Endothelial cell of umbilical vein (primary cell): ENCODE measurements at places on chromosomes 2 and 18. TPM values are rescaled to one million over a fixed set of nuclear protein-coding genes. Genes with fewer than 3 reads are reported as not detected.

DNA sequence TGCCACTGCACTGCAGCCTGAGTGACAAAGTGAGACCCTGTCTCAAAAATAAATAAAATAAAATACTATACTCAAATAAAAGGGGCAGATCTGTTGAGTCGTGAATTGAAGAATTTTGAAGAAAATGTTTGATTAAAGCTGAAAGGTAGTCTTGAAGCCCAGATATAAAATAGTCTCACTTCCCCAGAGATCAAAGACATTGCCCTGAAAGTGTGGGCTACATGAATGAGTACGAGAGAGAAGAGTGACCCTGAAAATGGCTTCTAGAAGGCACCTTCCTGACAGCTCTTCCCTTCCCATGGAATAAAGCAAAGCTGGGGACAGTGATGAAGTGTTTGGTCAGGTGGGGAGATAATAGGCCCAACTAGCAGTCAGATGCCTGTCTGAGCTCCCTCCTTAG lies 13.8 kb upstream of the FZD5 start:
- no peak for DNase-seq

DNA sequence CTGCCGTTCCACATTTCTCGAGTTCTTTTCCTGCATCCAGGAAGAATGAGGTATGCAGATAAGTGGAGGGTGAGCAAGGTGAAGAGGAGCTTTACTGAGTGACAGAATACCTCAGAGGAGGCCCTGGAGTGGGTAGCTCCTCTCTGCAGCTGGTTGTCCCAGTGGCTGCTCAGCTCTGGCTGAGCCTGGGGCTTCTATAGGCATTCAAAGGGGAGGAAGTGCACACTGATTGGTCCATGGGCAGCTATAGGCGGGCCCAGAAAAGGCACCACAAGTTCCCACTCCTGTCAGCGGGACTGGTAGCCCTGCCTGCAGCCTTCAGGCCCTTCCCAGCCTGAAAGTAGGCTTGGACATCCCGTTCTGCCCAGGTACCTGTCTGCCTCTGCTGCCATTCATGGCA lies 94.7 kb downstream of the DOK6 start:
- no peak for DNase-seq

GRCh38 chr2:95225658-95226057 lies 18.3 kb downstream of the ZNF892 start:
- no peak for DNase-seq

- no peak for DNase-seq
Observed at GRCh38 chr2:10521356-10522169, 73.4 kb upstream of the ODC1 start.

- no peak for DNase-seq
Observed at GRCh38 chr2:19120941-19121750, 237.3 kb downstream of the OSR1 start.

The HOXD1 gene
- total RNA-seq = 10.4 and 14.1 TPM in 2 replicates

DNA sequence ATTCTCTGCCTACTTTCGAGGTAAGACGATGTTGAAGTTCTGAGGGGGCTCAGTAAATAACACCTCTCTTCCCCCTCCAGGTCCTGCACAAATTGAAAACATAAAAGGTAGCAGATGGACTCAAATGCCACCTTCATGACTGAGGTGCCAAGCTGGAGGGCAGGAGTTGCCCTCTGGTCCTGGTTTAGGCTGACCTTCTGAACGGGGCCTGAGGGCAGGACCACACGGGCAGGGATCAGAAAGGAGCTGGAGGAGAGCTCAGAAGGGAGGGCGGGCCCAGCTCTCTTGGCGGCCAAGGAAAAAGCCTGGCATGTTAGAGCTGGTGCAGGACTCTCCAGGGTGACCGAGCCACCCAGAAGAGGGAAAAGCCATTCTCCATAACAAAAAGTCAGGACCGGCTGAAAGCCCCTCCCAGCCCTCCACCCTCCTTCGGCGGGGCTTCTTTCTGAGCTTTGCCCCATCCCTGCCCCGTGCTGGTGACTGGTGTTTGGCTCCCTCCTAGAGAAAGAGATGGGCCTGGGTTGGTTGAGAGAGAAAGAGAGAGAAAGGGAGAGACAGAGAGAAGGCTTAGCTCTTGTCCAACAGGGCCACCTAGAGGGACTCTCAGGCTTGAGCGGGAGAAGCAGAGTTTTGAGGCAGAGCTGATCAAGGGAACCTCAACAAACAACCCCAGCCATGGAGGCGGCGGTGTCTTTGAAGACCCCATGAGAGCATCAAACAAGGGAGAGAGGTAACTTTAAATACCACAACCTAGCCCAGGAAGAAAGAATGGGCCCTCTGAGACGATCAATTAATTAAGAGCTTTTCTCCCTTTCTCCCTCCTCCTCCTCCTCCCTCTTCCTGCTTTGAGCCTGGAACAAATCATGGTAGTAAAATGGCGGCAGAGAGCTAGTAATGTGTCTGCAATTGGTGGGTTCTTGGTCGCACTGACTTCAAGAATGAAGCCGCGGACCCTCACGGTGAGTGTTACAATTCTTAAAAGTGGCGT lies 50.8 kb downstream of the WIPF1 start:
- peak; percentile 17 for DNase-seq

The RBBP8 gene
- total RNA-seq = 13.5 and 15.4 TPM in 2 replicates

GRCh38 chr18:79578396-79579260 lies 101.0 kb upstream of the CTDP1 start:
- DNase-seq = no peak

The DSC3 gene
- 0.18 and 0.23 TPM in 2 replicates for total RNA-seq

DNA sequence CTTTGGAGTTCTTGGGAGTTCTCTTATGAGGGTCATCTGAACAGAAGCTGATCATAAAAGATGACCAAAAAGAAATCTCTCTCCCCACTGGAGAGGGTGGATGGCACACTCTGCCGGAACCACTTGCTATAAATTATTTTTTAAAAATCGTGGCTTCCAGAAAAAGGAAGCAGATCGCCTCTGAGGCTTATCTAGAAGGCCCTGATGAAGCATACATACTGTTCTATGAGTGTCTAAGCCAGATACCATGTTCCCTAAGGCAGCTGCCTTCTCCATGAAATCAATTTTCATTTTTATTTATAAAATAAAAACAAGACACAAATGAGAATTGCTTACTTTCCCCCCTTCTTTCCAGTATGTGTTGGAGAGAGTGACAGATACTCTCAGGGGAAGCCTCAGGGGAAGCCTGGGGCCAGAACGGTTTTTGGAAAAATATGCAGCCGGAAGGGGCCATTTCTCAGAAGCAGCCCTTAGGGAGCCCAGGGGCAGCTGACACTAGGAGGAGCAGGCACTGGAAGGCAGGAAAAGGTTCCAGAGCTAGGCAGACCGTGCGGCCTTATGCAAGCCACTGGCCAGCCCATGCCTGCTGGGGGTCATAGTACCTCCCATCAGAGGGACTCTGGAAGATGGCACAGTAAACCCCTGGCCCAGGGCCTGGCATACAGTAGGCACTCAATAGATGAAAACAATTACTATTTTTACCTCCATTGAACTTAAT lies 130.6 kb downstream of the CABLES1 start:
- no peak for DNase-seq

The CD8A gene
- total RNA-seq = not detected in 2 replicates
